Endothelial cell (in vitro differentiated cells): ENCODE measurements at places on chromosomes 1 and 21. TPM values are rescaled to one million over a fixed set of nuclear protein-coding genes. Genes with fewer than 3 reads are reported as not detected.

- DNase-seq = no peak
Observed at GRCh38 chr1:175171036-175171913, 21.3 kb downstream of the KIAA0040 start.

GRCh38 chr1:170303034-170303433, 157.3 kb downstream of the NTMT2 start:
- no peak for DNase-seq

DNA sequence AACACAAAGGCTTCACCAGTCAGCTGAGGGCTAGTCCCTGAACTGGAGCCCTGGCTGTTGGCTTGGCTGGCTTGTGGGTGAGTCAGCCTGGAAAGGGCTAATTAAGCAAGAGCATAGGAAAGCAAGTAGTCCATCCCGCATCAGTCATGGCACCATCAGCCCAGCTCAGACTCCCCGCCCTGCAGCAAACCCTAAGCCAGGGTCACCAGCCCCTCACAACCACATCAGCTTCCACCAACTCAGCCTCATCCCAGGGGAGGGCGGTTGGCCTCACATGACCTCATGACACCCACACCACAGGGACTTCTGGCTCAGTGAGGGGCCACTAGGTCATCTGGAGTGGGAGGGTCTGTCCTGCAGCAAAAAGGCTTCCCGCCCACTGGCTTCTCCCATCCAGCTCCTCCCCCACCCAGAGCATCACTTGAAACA, 7.0 kb upstream of the SPATC1L start:
- DNase-seq = no peak

DNA sequence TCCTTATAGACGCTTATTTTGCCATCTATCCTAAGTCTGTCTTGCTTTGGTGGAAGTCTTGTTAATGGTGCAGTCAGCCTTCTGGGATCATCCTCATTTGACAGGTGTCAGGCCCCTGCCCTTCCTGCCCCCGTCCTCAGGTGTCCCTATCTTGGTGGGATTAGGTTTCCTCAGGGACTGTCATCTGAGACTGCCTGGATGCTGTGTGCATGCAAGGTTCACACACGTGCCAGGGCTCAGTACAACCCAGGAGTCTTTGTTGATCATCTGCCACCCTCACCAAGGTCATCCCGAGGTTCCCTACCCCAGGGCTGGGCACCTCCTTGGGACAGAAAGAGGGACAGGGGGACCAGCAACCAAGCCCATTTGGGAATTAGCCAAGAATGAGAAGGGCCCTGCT, 18.0 kb downstream of the PADI2 start:
- no peak for DNase-seq

DNA sequence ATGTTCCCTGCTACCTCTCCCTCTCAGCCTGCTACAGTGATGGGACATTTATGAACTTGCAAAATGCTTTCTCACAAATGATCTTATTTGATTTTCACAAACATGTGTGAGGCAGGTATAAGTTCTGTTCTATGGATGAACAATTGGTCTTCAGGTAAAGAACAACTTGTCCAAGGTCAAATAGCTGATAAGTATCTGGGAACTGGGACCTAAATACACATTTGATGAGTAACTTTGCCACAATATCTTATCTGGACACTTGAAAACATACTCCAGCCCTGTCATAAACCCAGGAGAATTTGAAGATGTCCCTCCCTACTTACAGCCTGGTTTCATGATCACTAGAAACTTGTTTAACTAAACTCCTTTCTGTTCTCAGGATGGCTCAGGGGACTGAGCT, 23.0 kb downstream of the LRRN2 start:
- DNase-seq = no peak

DNA sequence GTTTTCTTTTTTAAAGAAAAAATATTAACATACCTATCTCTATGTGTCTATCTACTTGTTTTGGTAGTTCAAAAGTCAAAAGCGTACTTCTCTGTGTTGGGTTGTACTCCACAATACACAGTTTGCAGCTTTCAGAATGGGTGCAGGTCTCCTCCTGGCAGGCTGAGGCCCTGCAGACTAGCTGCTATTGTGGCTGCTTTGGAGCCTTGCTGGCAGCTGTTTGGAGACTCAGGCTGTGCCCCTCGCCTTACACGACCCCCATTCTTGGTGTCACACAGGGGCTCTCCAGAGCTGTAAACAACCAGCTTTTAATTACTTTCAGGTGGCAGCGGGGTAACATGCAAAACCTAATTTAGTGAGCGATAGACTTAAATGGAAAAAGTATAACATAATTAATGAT, 160.4 kb downstream of the DSCAM start:
- no peak for DNase-seq

DNA sequence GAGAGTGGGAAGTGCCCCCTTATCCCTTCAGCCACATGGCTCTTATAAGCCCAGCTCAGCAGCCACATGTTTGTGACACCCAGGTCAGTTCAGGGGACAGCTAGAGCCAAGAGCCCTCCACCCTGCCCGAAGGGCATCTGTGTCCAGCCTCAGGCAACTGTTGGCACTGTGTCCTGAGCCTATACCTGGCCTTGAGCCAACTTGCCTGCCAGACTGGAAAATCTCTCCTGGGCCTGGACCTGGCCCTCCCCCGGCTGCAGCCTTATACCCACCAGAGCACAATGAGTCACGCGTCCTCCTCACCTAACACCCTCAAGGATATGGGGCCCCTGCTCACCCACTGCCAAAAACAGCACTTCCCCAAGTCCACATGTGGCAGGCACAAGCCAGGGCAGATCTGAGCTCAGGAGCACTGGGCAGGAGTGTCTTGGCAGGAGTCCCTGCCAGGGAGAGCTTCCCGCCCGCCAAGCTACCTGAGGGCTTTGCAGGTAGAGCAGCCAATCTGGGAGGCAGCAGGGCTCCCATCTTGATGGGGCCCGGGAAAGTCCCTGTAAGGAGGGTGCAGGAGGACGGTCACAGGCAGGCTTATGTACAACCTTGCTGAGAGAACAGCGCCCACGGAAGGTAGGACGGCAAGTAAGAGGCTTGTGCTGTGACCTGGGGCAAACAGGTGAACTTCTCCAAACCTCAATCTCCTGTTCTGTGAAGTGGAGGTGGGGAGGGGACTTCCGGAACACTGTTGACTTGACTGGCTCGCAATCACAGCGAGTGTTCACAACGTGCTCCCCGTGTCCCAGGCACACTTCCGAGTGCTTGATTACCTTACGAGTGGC, 19.8 kb upstream of the HSPG2 start:
- DNase-seq = no peak

DNA sequence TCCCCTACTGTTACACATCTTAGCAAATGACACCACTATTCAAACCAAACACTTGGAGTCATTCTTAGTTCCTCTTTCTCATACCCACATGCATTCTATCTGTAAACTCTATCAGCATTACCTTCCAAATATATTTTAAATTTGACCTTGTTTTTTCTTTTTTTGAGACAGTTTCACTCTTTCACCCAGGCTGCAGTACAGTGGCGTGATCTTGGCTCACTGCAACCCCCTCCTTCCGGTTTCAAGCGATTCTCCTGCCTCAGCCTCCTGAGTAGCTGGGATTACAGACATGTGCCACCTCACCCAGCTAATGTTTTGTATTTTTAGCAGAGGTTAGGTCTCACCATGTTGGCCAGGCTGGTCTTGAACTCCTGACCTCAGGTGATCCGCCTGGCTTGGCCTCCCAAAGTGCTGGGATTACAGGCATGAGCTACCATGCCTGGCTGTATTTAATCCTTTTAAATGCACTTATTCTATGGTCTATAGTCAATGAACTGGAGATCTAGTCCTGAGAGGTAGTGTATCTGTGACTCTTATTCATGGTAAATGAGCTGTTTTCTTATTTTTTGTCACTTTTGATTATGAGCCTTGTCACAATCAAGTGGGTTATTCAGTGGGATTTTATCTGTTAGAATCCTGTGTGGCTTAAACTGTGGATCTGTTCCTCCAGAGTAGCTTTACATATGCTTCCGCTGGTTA, 73.1 kb downstream of the GATAD2B start:
- no peak for DNase-seq

- DNase-seq = no peak
Observed at GRCh38 chr1:1596493-1597274, 3.3 kb downstream of the FNDC10 start.

DNA sequence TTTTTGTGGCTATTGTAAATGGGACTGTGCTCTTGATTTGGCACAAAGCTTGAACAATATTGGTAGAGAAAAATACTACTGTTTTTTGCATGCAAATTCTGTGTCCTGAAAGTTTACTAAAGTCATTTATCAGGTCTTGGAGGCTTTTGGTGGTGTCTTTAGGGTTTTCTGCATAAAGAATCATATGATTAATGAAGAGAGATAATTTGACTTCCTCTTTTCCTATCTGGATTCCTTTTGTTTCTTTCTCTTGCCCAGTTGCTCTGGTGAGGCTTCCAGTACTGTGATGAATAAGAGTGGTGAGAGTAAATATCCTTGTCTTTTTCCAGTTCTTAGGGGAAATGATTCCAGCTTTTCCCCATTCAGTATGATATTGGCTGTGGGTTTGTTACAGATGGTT, 1166.7 kb downstream of the NCAM2 start:
- DNase-seq = no peak

DNA sequence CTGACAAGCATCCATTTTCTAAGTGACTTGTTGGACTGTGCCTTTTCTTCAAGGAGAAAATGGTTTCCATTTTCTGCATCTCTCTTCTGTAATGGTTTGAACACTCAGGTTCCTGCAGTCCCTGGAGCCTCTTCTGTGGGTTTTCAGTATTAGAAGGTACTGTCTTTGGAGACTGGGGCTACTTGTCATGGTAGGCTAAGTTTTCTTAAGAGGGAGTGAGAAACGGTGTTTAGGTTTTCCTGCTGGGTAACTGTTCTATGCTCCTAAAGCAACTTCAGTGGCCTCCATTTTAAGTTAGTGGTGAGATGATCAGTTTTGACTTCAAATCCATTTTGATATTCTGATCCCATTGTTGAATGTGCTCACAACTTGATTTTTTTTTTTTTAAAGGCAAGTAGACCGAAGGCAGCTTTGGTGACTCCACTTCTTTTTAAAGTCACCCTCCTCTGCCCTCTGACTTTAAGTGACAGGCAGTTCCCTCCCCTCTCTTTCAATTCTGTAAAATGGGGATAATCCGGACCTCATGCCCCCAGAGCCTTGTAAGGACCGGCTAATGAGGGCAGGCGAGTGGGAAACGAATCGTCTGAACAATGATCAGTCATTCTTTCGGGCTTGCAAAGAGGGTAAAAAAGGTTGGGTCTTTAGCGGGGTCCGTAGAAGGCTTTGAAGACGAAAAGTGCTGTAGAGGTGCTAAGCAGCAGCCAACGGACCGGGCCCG, 1.0 kb upstream of the ARID1A start:
- DNase-seq = no peak

DNA sequence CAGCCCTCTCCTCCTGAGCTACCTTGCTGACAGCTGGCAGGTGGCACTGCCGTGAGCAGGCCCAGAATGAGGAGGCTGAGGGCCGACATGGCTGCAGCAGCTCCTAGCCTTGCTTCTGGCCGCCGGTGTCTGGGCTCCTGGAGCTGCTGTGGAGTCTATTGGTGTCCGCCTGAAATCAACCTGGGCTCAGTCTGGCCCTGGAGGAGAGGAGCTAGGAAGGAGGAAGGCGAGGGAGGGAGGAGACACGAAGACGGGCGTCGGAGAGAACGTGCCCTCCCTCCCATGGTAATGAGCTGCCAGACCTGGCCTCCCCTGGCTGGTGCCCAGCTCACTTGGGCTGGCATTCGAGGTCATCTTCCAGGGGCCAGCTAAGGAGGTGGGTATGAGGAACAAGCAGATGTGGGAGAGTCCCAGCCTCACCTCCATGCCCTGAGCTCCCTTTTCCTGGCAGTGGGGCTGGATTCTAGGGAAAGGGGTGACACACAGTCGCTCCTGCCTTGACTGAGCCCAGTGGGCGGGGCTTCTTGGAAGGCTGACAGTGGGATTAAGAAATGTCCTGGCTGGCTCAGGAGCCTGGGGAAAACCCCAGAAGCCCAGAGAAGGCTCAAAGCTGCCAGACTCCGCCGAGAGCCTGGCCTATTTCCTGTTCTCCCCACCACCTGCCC, at the start of gene PDZK1IP1:
TSS of gene PDZK1IP1 (minus strand) at position 193 of the 665 bp plus-strand sequence. CDS start at position 89, 104 bp downstream.
- no peak for DNase-seq

DNA sequence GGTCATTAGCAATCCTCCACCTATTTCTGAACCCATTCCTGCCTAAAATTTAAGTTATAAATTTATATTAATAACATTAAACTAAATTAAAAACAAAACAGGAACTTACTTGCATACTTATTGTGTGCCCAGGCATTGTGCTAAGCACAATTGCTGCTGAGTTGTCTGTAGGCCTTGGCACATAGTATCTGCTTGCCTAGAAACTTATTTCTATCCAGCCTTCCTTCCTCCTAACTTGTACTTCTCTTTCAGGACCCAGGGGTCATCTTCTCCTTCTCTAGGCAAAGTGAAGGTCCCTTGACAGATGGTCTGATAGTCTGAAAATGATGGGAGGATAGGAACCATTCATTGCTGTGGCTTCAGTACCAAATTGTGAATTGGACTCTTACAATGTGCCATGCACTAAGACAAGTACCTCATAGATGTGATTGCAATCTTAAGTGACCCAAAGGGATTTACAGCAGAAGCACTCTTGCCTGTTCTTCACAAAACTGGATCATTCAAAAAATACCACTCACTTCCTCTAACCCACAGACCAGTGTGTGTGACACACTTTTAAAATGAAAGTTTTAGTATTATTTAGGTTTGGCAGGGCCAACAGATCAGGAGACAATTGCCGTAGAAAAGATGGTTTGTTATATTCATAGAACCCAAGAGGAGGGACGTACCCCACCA, 10.3 kb upstream of the CD101 start:
- DNase-seq = no peak

DNA sequence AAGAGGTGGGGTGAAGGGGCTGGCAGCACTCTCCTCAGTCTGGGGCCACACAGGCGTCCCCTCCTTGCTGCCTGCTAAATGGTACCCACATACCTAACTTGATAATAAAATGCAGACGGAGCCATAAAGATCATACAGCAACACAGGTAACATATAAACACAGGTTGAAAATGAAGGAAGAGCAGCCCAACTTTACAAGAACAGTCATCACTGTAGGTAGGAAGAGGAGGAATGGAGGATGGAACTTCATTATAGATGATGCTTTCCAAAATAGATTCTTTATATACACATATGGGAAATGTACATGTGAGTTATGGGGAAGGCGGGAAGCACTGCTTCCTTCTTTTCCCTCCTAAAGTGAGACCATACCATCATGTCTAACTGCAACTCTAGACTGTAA, 13.4 kb downstream of the C2CD2 start:
- DNase-seq = no peak

DNA sequence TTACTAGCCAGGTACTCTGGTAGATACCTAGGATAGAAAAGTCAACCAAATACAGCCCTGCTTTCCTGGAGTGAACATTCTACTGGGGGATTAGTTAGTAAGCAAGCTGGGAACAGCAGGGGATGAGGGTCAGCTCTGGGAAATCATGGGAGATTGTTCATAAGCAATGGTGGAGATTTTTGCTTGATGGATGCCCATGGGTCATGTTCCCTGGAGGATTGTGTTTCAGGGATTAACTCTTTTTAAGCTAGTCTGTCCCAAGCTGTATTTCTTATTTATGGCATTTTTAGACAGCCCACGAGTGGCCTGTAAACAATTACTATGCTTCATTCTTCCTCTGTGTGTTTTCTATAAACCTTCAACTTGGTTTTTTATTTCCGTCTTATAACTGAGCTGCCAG, 18.9 kb downstream of the CACHD1 start:
- no peak for DNase-seq

- no peak for DNase-seq
Observed at GRCh38 chr1:100362821-100363466, 10.6 kb downstream of the CDC14A start.

Gene CCDC18
- 10.4 TPM for total RNA-seq

Gene TEDDM1
- not detected for total RNA-seq

Gene OR2L2
- total RNA-seq = not detected

Gene S100A7A
- total RNA-seq = not detected

Gene TLCD4
- total RNA-seq = 0.41 TPM

Gene TDRD5
- not detected for total RNA-seq

Gene LCE2B
- not detected for total RNA-seq
